Forelimb muscle (tissue), 1 donor: ENCODE measurements at places on chromosomes 1 and 21. TPM values are rescaled to one million over a fixed set of nuclear protein-coding genes. Genes with fewer than 3 reads are reported as not detected.

The S100A7 gene
- polyA plus RNA-seq, result not detected

The KCNN3 gene
- 10.1 TPM for polyA plus RNA-seq

The S100A12 gene
- 2.7 TPM for polyA plus RNA-seq

The SF3B4 gene
- polyA plus RNA-seq, result 32.3 TPM

The ANGPTL1 gene
- 63.0 TPM for polyA plus RNA-seq

The DNASE2B gene
- not detected for polyA plus RNA-seq

The E2F2 gene
- polyA plus RNA-seq, result 3.4 TPM

The CNKSR1 gene
- 4.2 TPM for polyA plus RNA-seq

GRCh38 chr1:207658904-207659485, 14.1 kb downstream of the CR1L start:
- DNase-seq, result no peak

DNA sequence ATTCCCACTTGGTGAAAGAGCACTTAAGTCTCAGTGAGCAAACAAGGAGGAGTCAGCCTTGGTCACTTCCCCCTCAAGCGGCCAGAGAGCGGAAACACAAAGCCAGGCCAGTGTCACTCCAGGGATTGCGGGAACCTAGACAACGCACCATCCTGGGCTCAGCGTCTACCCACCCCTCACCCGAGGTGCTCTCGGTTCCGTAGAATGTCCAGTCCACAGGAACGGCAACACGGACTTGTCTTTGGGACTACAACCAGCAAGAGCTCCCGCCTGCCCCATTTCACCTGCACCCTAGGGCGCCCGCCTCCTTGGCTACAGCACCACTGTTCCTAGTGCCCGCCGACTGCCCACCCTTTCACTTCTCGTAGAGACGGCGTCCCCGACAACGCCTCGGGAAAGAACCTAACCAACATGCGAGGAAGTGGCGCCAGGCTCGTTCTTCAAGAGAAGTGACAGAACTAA, 509 bp downstream of the GDAP2 start:
- DNase-seq, result peak; percentile 19

GRCh38 chr1:112618721-112619517, at the start of gene ST7L:
Gene ST7L, minus strand, starts transcription at chr1:112619141. Its CDS starts 28 bp downstream, at chr1:112619113.
- DNase-seq, result no peak

DNA sequence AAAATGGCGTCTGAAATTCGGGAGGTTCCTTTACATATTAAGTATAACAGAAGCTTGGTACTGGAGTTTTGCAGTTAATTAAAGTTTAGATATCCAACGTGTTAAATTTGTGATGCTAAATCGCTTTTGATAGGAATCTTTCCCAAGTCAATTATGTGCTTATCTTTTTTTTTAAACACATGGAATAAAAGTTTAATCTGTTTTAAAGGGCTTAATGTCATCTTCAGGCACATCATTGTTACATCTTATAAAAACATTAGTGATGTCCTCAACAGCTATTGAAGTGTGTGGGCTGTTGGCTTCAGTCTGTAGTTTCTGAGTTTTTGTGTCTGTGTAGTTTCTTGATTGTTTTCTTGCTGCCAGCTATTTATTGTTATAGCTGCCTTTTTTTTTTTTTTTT, 5.3 kb downstream of the FMN2 start:
- no peak for DNase-seq

GRCh38 chr1:75640137-75640536, 29.2 kb upstream of the SLC44A5 start:
- DNase-seq, result no peak

DNA sequence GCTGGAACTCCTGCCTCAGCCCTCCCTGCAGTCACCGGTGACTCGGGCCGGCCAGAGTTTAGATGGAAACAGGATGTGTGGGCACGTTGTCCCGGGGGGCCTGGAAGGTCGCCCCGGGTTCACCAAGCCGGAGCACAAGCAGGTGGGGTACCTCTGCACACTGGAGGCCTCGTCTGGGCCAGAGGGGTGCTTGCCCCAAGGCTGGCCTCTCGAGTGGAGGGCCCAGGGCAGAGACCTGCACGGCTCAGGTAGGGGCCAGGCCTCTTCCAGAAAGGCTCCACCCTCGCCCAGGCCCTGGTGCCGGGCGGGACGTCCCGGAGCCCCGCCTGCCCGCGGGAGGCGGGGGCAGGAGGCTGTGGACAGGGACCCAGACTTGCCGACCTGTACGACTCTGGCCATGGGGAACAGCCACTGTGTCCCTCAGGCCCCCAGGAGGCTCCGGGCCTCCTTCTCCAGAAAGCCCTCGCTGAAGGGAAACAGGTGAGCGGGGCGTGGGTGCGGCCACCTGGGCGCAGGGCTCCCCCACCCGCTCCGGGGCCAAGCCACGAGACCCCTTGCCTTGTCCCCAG, at the start of gene PLEKHN1:
Gene PLEKHN1 (plus strand): TSS at position 348 of the 569 bp plus-strand sequence. CDS start 50 bp downstream, at position 398.
- DNase-seq, result no peak

GRCh38 chr1:150567341-150567716, 12.1 kb downstream of the MCL1 start:
- no peak for DNase-seq

DNA sequence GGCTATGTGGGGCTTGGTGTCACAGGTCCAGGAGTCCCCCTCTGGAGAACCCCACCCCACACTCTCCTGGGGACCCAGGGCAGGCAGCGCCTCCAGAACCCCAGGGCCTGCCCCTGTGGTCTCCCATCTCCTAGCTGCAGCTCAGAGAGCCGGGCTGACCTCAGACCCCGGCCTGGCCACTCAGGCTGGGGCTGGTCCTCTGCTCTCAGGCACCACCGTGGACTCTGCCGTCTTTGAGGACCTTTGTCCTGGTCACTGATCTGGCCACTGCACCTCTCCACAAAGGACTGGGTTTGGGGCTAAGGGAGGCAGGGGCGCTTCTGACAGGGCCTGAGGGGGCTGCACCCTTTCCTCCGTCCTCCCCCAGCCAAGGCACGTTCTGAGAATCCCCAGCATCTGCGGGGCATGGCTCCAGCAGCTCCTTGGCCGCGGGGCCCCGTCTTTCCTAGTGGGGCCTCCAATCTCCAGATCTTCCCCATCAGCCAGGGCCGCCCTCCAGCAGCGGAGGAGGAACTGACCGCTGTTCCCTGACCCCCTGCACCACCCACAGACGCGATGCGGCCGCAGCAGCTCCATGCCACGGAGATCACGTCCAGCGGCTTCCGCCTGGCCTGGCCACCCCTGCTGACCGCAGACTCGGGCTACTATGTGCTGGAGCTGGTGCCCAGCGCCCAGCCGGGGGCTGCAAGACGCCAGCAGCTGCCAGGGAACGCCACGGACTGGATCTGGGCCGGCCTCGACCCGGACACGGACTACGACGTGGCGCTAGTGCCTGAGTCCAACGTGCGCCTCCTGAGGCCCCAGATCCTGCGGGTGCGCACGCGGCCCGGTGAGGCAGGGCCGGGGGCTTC, 3.3 kb downstream of the VWA1 start:
- DNase-seq, result no peak

- DNase-seq, result no peak
Measured at GRCh38 chr21:44083631-44084291, 23.4 kb upstream of the PWP2 start.

DNA sequence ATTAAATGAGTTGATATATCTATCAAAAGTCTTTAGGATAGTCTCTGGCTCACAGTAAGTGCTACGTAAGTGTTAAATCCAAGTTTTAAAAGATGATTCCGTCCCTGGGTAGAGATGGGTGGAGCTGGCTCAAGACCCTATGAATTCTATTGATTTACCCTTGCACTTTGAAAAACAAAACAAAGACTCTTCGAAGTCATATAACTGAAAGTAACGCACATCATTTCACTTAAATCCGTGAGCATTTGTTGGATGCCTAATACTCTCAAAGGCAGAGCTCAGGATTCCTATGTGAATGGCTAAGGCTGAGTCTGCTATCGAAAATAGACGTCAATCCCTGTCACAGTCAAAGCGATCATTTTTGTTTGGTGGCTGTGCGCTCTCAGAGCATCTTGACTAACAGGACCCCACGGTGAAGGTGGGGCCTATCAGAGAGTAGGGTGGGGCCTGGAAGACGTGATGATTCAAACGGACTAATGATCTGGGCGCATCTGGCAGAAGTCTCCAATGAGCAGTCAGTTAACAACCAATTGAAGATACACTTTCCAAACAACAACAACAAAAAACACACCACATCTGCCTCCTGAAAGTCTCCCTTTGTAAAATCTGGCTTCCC, 1.2 kb upstream of the NUCKS1 start:
- DNase-seq, result no peak

- DNase-seq, result no peak
Measured at GRCh38 chr1:153565529-153566374, at the start of gene S100A2. Gene S100A2, minus strand, starts transcription at chr1:153565844. Its CDS starts 1,967 bp downstream, at chr1:153563877.

DNA sequence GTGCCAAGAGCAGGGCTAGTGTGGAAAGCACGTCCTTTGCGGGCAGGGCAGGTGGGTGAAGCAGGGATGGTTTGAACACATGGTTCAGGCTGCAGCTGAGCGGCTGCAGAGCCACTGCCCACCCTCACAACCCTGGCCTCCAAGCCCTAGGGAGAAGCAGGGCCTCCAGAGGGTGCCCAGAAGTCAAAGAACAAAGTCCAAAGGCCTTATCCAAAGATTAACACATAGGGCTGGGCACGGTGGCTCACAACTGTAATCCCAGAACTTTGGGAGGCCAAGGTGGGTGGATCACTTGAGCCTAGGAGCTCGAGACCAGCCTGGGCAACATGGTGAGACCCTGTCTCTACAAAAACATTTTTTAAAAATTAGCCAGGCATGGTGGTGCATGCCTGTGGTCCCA, 46.8 kb downstream of the CAPN8 start:
- no peak for DNase-seq

DNA sequence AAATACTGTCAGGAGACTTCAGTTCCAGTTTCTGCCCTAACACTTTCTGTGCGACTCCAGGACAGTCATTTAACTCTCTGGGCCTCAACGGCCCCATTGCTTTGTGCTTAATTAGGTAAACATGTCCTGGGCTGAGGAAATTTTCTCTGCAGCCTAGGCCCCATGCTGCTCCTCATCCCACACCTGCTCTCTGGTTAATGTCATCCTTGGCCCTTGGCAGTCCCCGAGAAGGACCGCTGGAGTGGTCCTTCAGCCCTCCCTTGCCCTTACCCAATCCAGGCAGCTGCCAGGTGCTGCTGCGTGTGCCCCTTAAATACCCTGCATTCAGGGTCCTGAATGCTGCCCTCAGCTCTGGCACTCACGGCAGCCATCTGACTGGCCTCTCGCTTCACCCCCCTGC, 18.7 kb downstream of the UBL4B start:
- no peak for DNase-seq

GRCh38 chr1:66335859-66336640, 197.9 kb upstream of the SGIP1 start:
- DNase-seq, result no peak

- no peak for DNase-seq
Measured at GRCh38 chr21:33121715-33122475, 52.0 kb downstream of the OLIG1 start.

GRCh38 chr1:214228976-214229375, 52.0 kb upstream of the SMYD2 start:
- DNase-seq, result no peak

GRCh38 chr1:202561726-202562443, 148.4 kb downstream of the SYT2 start:
- DNase-seq, result no peak

DNA sequence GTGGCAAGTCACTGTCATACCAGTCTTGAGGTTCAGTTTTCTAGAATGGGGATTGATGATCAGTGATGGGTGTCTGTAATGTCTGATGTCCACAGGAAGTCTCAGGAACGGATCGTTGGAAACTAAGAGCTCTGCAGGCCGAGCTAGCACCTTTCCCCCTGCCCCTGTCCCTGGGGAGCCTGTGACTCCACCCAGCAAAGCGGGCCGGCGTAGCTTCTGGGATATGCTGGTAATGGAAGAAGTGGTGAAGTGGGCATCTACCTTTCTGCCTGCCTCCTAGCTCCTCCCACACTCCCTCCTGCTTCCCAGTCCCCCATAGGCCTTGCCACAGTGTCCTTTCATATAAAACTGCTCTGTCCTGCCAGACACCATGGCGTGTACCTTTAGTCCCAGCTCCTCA, 13.4 kb downstream of the HYI start:
- no peak for DNase-seq

DNA sequence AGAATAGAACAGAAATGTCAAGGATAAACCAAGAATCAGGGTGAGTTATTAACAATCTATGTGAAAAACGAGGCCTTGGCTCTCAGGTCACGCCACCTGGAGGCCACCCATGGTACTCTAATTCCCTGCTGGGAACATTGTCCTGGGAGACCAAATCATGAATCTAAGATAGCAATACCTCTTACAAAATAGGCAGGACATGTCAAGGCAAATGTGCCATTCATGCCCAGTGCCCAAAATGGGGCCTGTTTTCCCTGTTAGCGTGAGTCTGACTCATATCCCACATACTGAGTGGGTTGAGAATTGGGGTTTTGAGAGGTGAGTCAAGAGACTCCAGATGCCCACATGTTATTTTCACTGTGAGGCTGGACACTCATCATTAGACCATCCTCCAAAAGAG, 380.8 kb downstream of the HHIPL2 start:
- DNase-seq, result no peak

DNA sequence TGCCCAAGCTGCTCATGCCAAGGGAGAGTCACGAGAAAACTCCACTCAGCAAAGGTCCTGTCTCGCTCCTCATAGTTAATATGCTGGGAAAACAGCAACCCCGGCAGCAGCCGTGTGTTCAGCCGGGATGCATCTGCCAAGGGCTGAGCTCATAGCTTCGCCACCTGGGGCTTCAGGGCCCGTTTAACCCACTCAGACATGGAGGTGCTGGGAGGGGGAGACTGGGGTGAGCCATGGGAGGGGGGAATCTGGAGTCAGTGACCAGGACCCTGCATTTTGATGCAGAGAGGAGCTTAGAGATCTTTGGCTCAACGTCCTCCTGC, 283.4 kb downstream of the PTPRU start:
- DNase-seq, result no peak

- no peak for DNase-seq
Measured at GRCh38 chr1:26907071-26907917, 6.5 kb downstream of the NR0B2 start.

DNA sequence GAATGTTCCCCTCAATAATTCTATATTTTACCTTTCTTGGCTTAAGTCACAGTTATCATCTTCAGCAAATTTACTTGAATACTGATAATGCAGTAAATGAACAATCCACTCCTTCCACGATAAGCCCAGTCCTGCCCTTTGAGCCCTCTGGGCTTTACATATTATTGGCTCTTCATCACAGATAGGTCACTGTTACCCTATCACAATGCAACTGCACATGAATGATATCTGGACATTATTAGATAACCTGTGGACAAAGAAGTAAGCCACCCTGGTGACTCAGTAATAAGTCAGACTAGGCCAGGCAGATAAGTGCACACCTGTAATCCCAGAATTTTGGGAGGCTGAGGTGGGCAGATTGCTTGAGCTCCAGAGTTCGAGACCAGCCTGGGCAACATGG, 69.4 kb downstream of the SPATA6 start:
- no peak for DNase-seq

GRCh38 chr1:204077979-204078696, 5.2 kb downstream of the SOX13 start:
- no peak for DNase-seq
